ENCODE measurements at places on chromosomes 11 and 22.
A peak's percentile ranks its signal among the peaks of the same experiment; 100 is the strongest.

- DNase-seq = no peak
These were observed 13.6 kb upstream of the CHST1 start for GRCh38 chr11:45678976-45679375.

- DNase-seq = no peak
These were observed 14.5 kb downstream of the NARS2 start for GRCh38 chr11:78560153-78560552.

- no peak for DNase-seq
These were observed 1.1 kb downstream of the CDC45 start for GRCh38 chr22:19480789-19481188.

GRCh38 chr22:42399315-42400271, 32.6 kb downstream of the NFAM1 start:
- peak; percentile 55 for DNase-seq

GRCh38 chr22:37686002-37686982, at the start of gene NOL12:
NOL12 (plus strand) TSS chr22:37686343; CDS start chr22:37686393, 50 bp downstream.
- DNase-seq = peak; percentile 84

GRCh38 chr11:125201525-125202141, 37.1 kb downstream of the PKNOX2 start:
- DNase-seq = no peak

- DNase-seq = peak; percentile 46
These were observed 13.0 kb downstream of the MRPL21 start for GRCh38 chr11:68890490-68891231.

- DNase-seq = no peak
These were observed 1073.3 kb downstream of the TBC1D22A start for GRCh38 chr22:47835726-47836125.

GRCh38 chr22:33330534-33330933, 272.4 kb upstream of the SYN3 start:
- no peak for DNase-seq

- DNase-seq = no peak
These were observed 48.4 kb downstream of the DDX10 start for GRCh38 chr11:108713076-108713790.

DNA sequence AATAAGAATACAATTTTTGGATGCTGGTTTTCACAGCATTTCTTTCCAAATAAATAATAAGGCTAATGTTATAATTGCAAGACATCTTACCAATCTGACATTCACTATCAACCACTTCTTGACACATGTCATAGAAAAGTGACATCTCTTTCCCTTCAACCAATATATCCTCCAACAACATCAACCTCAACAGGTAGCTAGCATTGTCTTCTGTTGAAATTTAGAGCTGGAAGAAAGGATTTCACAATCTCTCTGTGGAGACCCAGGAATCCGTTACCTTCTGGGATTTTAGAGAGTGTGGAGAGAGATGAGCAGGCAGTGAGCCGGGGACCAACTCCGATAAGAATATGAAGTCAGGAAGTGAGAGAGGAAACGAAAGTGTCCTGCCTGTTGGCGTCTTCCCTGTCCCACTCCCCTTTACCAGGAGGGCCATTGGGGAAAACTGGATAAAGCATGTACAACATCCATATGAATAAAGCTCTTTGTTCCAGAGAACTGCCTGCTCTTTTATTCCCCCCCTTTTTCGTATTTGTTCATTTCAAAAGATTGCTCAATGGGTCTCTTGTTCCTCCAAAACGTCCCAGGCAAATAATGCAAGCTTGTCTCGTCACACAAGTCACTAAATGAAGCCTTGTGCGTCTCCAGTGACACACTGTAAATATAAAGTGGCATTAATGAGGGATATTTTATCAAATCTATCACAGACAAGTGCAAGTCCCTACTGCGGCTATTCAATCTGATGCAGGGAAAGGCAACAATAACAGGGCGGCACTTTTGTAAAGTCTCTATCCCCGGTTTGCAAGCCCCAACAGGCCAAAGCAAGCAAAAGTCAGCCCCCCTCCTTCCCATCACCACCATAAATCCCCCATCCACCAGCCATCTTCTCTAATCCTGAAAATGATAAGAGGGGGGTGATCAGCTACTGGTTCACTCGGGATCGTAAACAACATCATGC, 3.4 kb downstream of the CADM1 start:
- no peak for DNase-seq

- no peak for DNase-seq
These were observed 36.5 kb upstream of the MICAL2 start for GRCh38 chr11:12073886-12074285.

DNA sequence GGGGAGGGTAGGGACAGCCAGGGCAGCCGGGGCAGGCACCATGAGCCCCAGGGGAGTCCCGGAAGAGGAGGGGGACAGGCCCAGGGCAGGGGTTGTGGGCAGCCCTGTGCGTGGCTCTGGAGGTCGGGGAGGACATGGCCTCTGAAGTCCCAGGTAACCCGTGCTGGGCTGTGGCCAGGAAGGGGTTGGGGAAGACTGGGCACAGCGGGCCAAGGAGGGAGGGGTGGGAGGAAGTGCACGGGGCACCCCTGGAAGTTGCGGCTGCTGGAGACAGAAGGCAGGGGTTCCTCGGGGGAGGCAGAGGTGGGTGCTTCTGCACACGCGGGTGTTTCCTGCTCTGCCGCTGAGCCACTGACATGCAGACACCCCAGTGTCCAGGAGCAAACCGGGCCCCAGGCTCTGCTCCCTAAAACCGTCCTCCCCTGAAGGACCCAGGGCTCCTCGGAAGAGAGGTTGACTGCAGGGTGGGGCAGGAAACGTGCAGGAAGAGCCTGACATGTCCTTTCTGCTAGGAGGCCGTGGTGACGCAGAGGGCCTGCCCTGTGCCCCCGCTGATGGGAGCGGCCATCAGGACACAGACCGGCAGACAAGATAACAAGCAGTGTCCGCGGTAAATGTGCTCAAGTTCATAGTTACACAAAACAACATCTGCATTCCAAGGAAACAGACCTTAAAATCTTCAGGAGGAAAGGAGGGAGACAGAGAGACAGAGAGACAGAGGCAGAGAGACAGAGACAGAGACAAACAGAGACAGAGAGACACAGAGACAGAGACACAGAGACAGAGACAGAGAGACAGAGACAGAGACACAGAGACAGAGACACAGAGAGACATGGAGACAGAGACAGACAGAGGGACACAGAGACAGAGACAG, 5.7 kb downstream of the TNNI2 start:
- no peak for DNase-seq
